ENCODE measurements at places on chromosomes 3 and 15. TPM values are rescaled to one million over a fixed set of nuclear protein-coding genes. Genes with fewer than 3 reads are reported as not detected.

The MNS1 gene
- 0.44 TPM for total RNA-seq

The SOX14 gene
- not detected for total RNA-seq

The DHX30 gene
- total RNA-seq = 95.6 TPM

The UBAP1L gene
- 4.7 TPM for total RNA-seq

The COLQ gene
- 4.7 TPM for total RNA-seq

The FOXB1 gene
- 2.8 TPM for total RNA-seq

The CA12 gene
- total RNA-seq = 0.12 TPM

The VGLL3 gene
- not detected for total RNA-seq

The ANKRD63 gene
- not detected for total RNA-seq

The LARP6 gene
- total RNA-seq = not detected

The FANCI gene
- 236 TPM for total RNA-seq

The HIGD2B gene
- 0.53 TPM for total RNA-seq

The LRRIQ4 gene
- total RNA-seq = 0.35 TPM

The CAND2 gene
- 0.05 TPM for total RNA-seq

The CCR9 gene
- 9.7 TPM for total RNA-seq

The SPTBN5 gene
- 0.54 TPM for total RNA-seq

The RIOX2 gene
- 82.1 TPM for total RNA-seq

The UTS2B gene
- not detected for total RNA-seq

The TGM4 gene
- total RNA-seq = not detected

The NCBP2 gene
- 68.9 TPM for total RNA-seq

The RASGRF1 gene
- 0.02 TPM for total RNA-seq

The FYCO1 gene
- 19.1 TPM for total RNA-seq

The GMNC gene
- not detected for total RNA-seq

The CKMT1A gene
- total RNA-seq = not detected

The A4GNT gene
- total RNA-seq = not detected

The GHSR gene
- total RNA-seq = not detected

The GJD2 gene
- not detected for total RNA-seq

The CNTN3 gene
- not detected for total RNA-seq

The CKMT1B gene
- 0.40 TPM for total RNA-seq

The LSAMP gene
- not detected for total RNA-seq

The SLC12A1 gene
- total RNA-seq = not detected

The FBXL22 gene
- total RNA-seq = 0.85 TPM

The MYL3 gene
- total RNA-seq = not detected

The QTRT2 gene
- total RNA-seq = 32.8 TPM

The ANKUB1 gene
- total RNA-seq = not detected

The PLSCR2 gene
- not detected for total RNA-seq

The SGO1 gene
- total RNA-seq = 43.5 TPM

The UBA3 gene
- total RNA-seq = 133 TPM

The NR2E3 gene
- not detected for total RNA-seq

The ROPN1 gene
- not detected for total RNA-seq

The RBM5 gene
- total RNA-seq = 202 TPM

The SPTSSB gene
- not detected for total RNA-seq

The IGSF11 gene
- not detected for total RNA-seq

The C3orf85 gene
- total RNA-seq = not detected

The PP2D1 gene
- not detected for total RNA-seq

Measured in activated CD8-positive, alpha-beta memory T cell treated with anti-CD3 and anti-CD28 coated beads, Interleukin-2, amount 10 ng/mL, durations not matched to agents 7 days and 5 days (primary cell).